Nucleus accumbens (tissue), 56 donors: ENCODE measurements at places on chromosomes 11 and 22.
A peak's percentile ranks its signal among the peaks of the same experiment; 100 is the strongest.

DNA sequence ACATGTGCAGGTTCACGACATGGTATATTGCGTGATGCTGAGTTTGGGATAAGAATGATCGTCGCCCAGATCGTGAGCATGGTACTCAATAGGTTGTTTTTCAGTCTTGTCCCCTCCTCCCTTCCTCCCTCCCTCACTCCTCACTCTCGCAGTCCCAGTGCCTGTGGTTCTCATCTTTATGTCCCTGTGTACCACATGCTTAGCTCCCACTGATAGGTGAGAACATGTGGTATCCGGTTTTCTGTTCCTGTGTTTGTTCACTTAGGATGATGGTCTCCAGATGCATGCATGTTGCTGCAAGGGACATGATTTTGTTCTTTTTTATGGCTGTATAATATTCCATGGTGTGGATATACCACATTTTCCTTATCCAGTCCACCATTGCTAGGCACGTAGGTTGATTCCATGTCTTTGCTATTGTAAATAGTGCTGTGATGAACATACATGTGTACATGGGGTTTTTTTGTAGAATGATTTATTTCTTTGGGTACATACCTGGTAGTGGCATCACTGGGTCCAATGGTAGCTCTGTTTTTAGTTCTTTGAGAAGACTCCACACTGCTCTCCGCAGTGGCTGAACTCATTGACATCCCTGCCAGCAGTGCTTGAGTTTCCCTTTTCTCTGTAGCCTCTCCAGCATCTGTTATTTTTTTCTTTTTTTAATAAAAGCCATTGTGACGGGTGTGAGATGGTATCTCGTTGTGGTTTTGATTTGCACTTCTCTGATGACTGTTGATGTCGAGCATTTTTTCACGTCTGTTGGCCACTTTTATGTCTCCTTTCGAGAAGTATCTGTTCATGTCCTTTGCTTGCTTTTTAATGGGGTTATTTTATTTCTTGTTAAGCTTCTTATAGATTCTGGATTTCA, 16.4 kb downstream of the ZBED4 start:
- no peak for DNase-seq

DNA sequence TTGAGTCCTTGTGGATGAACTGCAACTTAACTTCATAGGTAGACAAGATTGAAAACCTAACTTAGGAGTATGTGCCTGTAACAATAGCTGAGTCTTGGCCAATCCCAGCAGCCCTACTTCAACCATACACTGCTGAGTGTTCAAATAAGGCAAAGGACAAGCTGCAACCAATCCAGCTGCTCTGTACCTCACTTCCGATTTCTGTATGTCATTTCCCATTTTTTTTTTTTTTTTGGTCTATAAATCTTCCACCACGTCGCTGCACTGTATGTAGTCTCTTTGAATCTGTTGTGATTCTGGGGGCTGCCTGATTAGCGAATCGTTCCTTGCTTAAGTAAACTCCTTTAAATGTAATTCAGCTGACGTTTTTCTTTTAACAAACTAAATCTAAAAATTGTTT, 35.4 kb upstream of the FLI1 start:
- no peak for DNase-seq

DNA sequence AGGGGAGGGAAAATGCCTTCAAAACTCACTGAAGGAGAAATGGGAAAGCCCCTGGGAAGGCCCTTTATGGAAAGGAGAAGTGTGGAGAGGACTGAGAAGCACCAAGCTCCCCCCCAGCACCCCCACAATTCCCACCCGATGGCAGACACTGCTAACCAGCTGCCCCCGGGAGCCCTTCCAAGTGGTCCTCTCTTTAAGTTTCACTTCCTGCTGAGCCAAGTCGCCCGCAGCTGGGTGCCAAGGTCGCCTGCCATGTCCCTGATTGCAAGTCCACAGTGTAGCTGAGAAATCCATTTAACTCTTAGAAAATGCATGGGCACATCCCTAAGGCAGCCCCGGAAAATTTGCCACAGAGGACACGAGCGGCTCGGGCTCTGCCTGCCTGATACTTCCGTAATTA, 68.2 kb downstream of the GALNT18 start:
- DNase-seq: no peak

GRCh38 chr11:73277467-73277866, 5.3 kb downstream of the P2RY6 start:
- DNase-seq: no peak

- DNase-seq: no peak
Observed at GRCh38 chr22:47780281-47780875, 1017.9 kb downstream of the TBC1D22A start.

DNA sequence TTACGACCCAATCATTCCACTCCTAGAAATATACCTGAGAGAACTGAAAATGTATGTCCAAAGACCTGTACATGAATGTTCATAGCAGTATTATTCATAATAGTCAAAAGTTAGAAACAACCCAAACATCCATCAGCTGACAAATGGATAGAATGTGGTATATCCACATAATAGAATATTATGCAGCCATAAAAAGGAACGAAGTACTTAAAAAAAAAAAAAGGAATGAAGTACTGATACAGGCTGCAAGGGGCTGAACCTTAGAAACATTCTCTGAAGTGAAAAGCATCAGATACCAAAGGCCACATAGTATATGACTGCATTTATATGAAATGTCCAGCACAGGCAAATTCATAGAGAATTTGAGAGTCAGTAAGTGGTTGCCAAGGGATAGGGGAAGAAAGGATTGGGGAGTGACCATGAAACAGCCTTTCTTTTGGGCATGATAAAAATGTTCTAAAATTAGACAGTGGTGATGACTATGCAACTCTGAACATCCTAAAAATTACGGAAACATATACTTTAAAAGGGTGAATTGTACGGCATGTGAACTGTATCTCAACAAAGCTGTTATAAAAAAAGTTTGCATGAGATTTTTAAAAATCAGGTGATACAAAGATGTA, 1.8 kb downstream of the TPST2 start:
- DNase-seq: no peak

DNA sequence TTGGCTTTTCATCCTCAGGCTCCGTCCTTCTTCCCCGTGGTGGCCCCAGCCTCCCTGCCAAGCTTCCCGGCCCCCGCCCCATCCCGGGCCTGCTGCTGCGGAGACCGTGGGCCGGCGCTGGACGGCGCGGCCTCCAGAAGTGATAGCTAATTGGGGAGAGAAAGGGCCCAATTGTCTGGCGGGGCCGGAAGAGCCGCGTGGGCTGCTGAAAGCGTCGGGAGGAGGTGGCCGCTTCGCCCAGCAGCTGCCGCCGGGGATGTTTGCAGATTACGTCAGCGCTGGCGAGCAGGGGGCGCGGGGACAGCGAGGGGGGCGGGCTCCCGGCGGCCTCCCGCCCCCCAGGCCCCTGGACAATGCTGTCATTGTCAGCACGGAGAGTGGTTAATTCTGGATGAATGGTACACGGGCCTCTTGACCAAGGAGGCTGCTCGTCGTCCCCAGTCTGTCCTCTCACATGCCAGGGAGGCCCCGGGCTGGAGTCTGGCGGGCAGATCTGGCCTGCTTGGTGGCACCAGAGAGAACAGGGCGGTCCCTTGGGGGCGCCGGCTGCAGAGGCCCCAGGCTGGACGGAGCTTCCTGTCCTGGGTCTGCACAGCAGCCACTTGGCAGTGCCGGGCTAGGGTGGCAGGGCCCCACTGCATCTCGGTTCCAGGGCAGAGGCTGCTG, 1.6 kb downstream of the SMIM38 start:
- DNase-seq: peak; percentile 90

DNA sequence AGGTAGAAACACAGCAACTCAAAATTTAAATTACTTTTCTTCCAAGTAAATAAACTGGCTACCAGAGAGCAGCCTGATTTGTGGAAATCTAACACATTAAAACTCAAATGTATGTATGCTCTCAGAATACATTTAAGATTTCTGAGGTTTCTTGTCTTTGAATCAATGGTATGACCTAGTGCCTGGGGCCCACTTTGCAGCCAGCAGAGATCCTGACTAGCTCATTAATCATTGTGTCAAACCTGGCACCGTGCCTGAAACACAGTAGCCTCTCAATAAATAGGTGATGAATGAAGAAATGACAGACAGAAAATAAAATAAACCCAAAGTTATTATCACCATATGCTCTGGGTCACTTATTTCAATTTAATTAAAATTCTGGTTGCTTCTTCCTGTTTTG, 176.2 kb upstream of the FAT3 start:
- DNase-seq: no peak

- no peak for DNase-seq
Observed at GRCh38 chr11:37978647-37979046, 1380.6 kb upstream of the RAG2 start.

GRCh38 chr11:96027021-96027420, 103.1 kb upstream of the MTMR2 start:
- DNase-seq: no peak

GRCh38 chr11:2171591-2172003, at the start of gene TH:
Gene TH (minus strand): TSS chr11:2171815. CDS start chr11:2171786, 29 bp downstream.
- no peak for DNase-seq

- peak; percentile 2 for DNase-seq
Observed at GRCh38 chr11:76918941-76919386, 58.2 kb downstream of the ACER3 start.

DNA sequence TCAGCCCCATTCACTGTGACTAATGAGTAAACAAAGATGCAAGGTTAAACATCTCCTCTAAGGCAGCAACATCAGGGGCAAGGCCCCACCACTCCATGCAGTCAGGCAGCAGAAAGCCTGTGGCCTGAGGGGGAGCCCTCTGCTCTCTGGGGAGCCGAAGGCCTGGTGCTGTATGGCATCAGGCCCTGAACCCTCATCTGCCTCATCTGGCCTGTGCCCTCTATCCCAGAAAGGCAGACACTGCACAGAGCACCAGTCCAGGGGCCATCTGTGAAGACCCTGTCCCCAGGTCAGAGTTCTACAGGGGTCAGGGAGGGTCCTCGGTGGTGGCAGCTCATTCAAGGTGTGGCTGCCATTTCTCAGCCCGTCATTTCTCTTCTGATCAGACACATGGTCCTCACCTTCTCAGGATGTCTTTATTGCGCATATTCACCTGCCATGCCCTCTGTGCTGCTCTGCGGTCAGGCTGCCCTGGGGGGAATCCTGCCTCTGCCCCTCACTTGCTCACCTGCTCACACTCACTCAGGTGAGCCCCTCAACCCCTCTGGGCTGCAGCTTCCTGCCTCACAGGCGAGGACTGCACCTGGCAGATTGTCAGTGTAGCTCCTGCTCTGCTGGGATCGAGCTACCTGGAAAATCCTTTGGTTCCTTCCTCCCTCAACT, 103.1 kb upstream of the PITPNB start:
- no peak for DNase-seq

DNA sequence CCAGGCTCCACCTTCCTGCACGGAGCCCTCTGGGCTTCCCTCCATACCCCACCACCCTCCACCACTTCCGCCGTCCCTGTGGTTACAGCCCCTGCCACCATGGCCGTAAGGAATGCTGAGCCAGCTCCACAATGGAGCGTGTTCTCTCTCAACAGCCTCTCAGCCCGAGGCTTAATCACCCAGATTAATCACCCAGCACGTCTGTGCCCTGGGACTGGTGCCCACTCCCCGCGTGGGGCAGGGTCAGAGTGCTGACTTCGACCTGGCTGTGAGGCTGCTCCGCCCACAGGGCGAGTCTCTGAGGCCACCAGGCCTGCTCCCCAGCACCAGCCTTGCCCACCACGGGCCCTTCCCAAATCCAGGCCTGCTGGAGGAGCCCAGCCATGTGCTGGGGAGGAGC, 4.0 kb upstream of the TH start:
- no peak for DNase-seq
